AG20443 (cell line): ENCODE measurements at places on chromosomes 5 and 9.

- DNase-seq = no peak
Observed at GRCh38 chr5:14342306-14342705, 199.2 kb downstream of the TRIO start.

GRCh38 chr5:89281766-89282553 lies 399.0 kb upstream of the MEF2C start:
- DNase-seq = no peak

- DNase-seq = no peak
Observed at GRCh38 chr5:146482775-146483174, 33.2 kb downstream of the GPR151 start.

DNA sequence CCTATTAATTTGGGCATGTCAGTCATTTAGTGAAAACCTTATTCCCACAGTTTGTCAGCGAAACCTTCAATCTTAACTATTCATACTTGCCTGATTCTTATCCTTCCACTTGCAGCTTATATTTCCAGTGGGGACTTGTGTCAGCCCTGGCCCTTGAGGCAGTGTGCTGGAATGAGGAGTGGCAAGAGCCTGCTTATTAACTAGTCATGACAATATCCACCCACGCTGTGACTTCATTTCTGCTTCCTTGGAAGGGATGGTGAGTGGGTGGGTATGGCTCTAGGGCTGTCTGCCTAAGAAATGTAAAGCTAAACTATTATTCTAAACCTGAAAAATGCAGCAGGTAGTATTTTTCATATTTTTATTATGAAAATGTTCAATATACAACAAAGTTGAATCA lies 34.0 kb upstream of the LURAP1L start:
- DNase-seq = no peak

- peak; percentile 61 for DNase-seq
Observed at GRCh38 chr9:125747765-125748445, 732 bp downstream of the PBX3 start.

DNA sequence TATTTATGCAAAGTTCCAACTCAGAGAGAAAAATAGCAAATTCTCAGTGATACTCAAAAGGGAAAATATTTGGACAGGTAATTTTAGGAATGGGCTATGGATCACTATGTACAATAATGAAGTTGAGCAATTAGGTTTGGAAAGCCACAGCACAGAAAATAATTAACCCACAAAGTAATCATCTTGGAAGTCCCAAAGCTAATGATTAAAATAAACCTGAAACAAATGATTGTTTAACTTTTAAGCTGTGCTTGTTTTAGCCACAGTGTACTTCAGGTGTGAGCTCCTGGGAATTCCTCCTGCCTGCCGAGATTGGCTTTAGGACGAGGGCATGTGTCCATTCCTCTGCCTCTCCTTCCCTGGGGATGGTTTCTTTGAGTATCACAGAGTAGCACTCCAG lies 403.9 kb downstream of the ZSWIM6 start:
- no peak for DNase-seq

- DNase-seq = peak; percentile 95
Observed at GRCh38 chr5:32174011-32174870, at the start of gene GOLPH3. Gene GOLPH3 (minus strand): TSS chr5:32174319. CDS start chr5:32174034, 285 bp downstream.

- DNase-seq = no peak
Observed at GRCh38 chr9:129479631-129480011, 141.3 kb downstream of the C9orf50 start.

DNA sequence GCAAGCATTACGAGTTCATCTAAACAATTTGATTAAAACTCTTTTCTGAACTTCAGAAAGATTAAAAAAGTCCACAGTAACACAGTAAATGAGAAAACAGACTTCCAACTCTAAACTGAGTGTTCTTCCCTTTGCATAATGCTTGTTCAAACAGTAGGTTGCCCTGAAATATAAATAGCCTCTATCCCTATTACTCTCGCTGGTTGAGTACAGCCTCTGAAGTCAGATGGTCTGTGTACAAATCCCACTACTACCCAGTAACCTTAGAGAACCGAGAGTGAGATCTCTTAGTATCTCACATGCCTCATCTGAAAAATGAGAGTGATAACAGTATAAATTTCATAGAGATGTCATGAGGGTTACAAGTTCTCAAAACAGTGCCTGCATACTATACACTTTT lies 591.6 kb downstream of the CAAP1 start:
- DNase-seq = no peak

GRCh38 chr5:34709861-34710673 lies 53.9 kb downstream of the RAI14 start:
- DNase-seq = peak; percentile 26

GRCh38 chr9:133141833-133142595 lies 21.0 kb upstream of the RALGDS start:
- DNase-seq = no peak

DNA sequence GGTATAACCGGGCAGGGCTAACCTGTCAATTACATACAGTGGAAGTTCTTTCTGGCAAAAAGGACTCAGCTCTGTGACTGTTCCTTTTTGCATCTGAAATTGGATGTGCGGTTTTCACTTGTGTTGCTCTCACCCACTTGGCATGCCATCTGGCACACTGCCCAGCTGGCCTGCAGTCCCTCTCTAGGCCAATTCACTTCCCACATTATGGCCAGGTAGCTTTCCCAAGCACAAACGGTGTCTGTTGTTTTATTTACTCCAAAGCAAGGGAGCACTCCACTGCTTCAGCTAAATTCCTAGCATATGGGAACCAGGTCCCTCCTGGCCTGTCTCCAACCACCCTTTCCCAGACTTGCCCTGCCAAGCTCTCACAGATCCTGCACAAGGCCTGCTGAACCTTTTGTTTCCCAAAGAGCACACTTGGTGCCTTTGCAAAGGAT lies 132.5 kb downstream of the SEMA6A start:
- DNase-seq = no peak

DNA sequence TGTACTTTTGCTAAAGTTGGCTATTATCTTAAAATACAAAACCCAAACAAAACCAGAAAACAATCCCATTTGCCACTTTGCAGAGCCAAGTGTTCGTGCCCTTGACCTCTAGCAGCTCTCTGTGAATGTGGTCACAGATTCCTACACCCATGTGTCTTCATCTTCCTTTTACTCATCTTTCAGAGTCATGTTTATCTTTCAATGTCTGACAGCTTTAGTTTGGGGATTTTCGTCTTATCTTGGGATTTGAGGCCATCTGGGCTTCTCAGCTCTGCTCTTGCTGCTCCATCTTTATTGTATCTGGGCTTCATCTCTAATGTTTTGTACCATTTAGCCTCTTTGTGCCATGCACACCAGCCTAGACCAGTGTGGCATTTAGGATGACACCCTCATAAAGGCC lies 81.0 kb downstream of the DAPK1 start:
- DNase-seq = no peak

DNA sequence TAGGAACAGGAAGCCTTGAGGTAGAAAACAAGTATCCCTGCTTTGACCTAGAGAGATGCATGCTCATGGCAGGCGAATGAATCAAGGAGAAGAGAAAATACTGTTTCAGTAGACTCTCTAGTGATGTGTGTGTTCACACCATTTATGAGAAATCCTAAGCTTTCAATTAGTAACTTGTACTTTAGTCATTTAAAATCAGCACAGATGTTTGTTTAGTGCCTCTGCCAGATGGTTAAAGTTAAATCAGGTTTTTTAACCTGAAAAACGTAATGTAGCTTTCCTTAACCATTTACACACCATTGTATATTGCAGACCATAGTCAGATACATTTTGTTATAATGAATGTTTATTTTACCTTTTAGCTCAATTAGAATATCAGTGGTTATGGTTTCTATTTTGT lies 5.0 kb downstream of the TJP2 start:
- no peak for DNase-seq

DNA sequence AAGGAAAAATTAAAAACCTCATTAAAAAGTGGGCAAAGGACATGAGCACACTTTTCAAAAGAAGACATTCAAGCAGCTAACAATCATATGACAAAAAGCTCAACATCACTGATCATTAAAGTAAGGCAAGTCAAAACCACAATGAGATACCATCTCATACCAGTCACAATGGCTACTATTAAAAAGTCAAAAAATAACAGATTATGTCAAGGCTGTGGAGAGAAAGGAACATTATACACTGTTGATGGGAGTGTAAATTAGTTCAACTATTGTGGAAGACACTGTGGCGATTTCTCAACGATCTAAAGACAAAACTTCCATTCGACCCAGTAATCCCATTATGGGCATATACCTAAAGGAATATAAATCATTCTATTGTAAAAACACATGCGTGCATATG lies 35.8 kb downstream of the HINT1 start:
- no peak for DNase-seq

- DNase-seq = peak; percentile 88
Observed at GRCh38 chr5:157548513-157549282, 26.9 kb downstream of the ADAM19 start.

DNA sequence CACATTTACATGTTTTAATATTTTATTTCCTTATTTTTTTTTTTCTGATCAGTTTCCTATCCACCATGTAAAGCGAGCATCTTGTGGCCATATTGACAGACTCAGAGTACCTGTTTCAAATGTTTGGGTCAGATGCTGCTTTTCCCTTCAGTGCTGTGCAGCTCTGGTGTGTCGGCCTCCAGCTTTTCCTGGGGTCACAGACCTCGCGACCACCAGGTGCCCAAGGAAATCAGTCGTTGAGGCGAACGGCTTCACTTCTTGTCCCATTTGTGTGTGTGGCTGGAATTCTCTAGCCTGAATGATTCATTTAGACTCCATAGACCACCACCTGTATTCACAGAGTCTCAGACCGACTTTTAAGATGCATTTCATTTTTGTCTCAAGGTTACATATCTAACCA lies 166.9 kb upstream of the SPRY4 start:
- no peak for DNase-seq

GRCh38 chr9:120306561-120306960 lies 273.4 kb downstream of the CDK5RAP2 start:
- DNase-seq = no peak
